ENCODE measurements at places on chromosomes 13 and 19.

DNA sequence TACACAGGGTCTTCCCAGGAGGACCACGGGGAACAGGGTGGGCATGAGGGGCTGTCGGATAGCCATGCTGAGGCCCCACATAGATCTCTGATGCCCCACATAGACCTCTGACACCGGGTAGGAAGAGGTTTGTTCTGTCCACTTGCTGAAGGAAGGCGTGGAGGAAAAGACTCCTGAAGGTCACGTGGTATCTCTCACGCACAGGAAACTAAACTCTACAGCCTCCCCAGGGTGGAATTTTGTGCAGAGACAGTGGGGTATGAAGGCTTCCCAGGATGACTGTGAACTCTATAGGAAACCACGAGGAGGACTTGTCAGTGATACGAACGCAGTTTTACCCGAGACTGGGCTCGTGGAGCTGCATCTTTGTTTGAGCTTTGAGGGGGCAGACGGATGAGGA, 2.8 kb downstream of the EVI5L start:
- no peak for DNase-seq

- no peak for DNase-seq
Measured at GRCh38 chr13:110377178-110377825, 70.2 kb downstream of the COL4A2 start.

GRCh38 chr13:109118521-109118920, 489.1 kb downstream of the MYO16 start:
- DNase-seq, result peak; percentile 66

DNA sequence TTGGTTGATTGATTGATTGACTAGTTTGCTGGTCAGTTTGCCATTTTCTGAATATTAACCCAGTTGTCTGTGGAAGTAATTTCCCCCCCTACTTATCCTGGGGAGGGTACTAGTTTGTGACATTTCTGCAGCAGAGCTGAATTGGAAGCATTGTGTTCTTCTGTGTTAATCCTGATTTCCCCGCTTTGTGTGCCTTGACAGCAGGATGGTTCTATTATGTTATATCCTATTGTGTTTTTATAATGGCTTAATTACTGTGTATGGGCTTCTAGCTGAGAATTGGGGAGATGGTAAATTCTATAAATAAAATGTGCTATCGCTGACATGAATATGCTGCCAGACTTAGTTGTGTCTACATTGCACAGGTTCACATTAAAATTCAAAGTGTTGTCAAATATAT, 499.7 kb downstream of the COG6 start:
- DNase-seq, result no peak

- DNase-seq, result no peak
Measured at GRCh38 chr13:76597868-76598267, 288.3 kb downstream of the KCTD12 start.

- DNase-seq, result no peak
Measured at GRCh38 chr19:469833-470232, 9.0 kb upstream of the SHC2 start.

DNA sequence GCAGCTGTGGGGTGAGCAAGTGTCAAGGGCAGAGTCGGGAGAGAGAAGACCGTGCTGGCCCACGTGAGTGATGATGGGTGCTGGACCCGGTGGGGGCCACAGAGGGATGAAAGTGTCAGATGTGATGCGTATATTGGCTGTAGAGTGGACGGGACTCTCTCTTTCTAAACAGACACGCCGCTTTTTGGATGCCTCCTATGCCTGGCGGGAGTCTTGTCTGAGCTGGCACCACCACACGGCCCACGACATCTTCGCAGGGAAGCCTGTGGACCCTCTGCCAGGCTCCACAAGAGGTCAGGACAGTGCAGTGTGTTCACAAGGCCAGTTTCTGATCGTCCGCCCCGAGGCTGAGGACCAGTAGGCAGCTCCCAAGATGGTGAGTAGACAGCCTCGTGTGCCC, 12.9 kb upstream of the MRI1 start:
- DNase-seq, result no peak
